Activated CD4-positive, CD25-positive, alpha-beta regulatory T cell treated with anti-CD3 and anti-CD28 coated beads, Interleukin-2, amount 50 U/mL, for 16 hours (primary cell): ENCODE measurements at places on chromosomes 1 and 21.

DNA sequence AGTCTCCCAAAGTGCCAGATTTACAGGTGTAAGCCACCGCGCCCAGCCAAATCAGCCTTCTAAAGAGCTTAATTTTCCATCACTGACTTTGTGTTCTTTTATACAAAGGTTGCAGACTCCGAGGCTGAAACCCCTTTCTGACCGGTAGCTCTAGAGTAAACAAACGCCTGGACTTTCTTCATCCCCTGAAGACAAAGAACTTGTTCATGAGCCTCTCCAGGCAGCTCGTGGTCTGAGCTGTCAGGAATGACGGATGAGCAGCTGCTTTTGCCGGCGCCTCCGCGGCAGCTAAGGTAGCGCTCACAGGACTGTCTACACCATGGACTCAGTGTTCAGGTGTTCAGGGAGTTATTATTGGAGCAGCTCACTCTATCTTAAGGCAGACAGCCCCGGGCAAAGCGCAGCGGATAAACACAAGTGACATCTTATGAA lies 128.5 kb upstream of the ERRFI1 start:
- no peak for DNase-seq

DNA sequence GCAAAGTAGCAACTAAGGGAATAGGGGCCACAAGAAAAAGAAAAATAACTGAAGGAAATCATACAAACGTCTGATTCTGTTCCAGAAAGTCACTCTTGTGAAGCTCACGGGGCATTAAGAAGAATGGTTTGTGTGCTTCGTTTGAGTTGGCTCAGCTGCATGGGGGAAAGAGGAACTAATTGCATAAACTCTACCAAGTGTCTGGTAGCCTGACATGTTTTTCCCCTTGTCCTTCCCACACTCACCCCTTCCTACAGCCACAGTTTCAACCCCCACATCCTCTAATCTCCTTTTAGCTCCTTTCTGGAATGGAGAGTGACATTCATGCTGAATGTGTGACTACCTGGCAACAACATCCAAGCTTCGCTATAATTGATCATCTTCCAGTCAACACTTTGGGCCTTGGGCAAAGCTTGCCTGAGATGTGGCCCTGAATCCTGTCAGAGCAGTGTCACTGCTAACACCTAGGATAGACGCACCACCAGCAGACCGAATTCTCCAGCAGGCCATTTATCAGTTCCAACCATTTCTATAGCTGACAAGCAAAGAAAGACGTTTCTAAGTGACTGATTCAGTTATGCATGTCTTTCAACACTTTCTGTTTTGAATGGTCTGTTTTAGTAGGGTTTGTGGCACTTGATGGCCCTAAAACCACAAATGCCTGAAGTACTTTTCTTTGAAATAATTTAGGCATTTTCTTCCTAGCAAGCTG lies 439.6 kb downstream of the TTLL7 start:
- no peak for DNase-seq

DNA sequence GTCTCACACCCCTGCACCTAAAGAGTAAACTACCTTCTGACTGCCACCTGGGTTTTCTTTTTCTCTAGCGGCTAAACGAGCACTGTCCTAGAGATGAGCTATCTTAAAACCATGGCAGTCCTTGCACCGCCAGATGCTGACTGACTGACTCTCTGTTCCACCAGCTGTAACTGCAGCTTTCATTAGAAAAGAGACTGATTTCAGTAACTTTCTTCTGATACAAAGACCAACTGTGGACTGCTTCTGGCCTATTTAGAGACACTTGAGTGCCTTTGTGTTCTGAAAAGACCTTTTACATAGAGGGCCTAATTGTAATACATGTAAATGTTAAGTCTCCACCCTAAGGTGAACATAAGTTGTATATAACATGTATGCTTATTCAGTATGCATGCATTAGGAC lies 152.5 kb downstream of the DISC1 start:
- no peak for DNase-seq

DNA sequence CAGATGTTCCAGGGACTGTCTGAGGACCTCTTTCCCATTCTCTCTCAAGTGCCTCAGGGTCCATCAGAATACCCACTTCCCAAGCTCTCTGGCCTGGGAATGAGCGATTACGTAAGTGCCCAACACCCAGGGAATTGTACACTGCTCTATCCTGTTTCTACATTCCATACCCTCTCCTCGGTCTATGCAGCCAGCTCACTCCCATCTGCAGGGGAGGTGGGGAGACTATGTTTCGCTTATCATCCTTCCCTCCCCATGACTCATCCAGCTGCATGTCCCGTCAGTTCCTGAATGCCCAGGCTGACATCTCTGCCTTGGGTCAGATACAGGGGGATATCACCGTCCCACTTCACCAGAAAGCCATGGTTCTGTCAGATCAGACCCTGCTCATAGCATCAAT lies 34.5 kb upstream of the CD1D start:
- no peak for DNase-seq

- no peak for DNase-seq
These were observed 8.1 kb upstream of the ACOT7 start for GRCh38 chr1:6401673-6402072.

DNA sequence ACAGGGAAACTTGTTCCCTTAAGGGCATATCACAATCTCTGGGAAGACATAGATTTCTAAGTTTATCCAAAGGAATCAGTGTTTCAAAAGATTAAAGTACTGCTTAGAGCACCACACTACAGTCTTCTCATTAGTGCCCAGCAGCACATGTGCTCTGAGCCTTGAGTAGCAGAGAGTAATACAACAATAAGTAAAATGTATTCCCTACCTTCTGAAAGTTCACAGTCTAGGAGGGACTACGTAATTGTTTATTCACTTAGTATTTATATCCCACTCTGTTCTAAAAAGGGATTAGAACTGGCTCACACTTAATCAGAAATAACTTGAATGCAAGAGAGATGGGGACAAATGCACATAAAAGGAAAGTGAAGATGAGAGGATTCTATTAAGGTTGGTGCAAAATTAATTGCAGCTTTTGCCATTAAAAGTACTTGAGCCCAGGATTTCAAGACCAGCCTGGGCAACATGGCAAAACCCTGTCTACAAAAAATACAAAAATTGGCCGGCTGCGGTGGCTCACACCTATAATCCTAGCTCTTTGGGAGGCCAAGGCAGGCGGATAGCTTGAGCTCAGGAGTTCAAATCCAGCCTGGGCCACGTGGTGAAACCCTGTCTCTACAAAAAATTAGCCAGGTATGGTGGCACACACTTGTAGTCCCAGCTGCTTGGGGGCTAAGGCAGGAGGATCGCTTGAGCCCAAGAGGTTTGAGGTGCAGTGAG lies 9.0 kb downstream of the SYNC start:
- no peak for DNase-seq

GRCh38 chr1:101278845-101279244 lies 42.0 kb downstream of the S1PR1 start:
- no peak for DNase-seq

- no peak for DNase-seq
These were observed 2.6 kb downstream of the RERE start for GRCh38 chr1:8814865-8815264.

DNA sequence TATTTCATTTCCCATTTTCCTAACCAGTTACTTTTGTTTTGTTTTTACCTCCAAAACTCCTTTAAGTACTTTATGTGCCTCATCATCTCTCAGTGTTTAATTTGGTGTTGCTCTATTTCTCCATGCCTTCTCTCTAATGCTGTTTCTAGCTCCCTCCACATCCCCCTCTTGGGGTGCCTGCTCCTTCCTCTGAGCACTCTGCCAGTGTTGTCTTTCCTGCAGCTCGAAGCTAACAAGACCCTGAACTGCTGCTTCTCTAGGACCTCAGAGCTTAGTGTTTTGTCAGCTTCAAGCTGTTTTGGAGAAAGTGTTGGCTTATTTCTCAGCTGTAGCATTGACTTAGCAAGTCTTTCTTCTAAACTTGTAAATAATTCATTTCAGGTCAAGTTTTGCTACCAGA lies 290.6 kb downstream of the DPYD start:
- DNase-seq, result no peak

DNA sequence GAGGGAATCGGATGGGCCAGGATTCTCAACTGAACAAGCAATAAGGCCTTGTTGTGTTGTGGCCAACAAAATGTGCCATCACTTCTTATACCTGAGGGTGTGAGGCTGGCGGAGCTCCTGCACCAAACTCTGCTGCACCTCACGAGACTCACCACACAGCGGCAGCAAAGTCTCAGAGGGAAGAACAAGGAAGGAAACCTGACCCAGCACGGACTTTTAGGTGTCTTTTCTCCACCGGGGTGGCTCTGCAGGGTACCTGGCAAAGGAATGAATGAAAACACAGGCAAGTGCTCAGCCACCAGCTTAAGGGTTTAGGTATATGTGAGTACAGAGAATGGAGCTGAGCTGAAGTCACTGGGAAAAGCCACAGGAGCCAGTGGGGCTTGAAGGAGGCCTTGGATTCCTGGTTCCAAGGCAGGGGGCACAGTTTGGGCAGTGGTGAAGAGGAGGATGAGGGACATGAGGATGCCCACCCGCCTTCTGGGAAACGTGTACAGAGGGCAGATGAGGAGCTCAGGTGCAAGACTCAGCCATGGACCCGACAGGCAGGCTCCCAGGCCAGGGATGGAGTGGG lies 31.1 kb upstream of the HSD3B1 start:
- DNase-seq, result no peak

- no peak for DNase-seq
These were observed 663.0 kb downstream of the NPHP4 start for GRCh38 chr1:5329068-5329739.

- DNase-seq, result no peak
These were observed 9.4 kb upstream of the MT1HL1 start for GRCh38 chr1:237013608-237014007.

- no peak for DNase-seq
These were observed 49.0 kb downstream of the SCCPDH start for GRCh38 chr1:246773213-246773641.

- DNase-seq, result no peak
These were observed 25.5 kb downstream of the SYT2 start for GRCh38 chr1:202684716-202685115.

DNA sequence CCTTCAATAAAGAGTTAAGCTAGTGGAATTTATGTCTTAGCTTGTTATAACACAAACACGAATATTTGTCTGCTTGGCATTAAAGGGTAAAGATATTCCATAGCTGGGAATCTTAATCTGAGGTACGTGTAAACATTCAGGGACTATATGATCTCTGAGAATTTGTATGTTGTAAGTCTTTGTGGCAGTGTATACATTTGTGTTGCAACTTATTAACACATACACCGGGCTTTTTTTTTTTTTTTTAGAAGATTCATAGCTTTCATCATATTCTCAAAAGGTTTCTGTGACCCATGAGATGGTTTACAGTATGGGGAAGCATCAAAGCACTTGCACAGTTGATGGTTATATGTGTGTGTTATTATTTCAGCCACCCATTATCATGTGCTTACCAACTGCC lies 3.0 kb downstream of the GGPS1 start:
- DNase-seq, result no peak

DNA sequence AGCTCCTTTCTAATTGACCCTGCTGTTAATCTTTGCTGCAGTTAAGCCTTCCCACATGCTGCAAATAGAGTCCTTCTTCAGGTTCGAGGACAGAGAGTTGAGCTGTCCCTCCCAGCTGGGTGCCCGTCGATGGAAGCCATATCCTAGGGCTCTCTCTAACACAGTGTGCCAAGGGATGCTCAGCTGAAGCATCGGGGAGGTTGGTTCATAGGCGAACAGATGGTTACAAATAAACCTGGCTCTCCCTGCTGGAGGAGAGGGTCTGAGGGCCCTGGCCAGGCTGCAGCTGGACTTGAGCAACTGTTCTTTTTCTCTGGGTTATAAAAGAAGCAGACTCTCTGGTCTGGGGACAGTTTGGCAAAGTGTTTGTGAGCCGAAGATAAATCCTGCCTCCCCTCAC lies 120.3 kb upstream of the C8B start:
- DNase-seq, result no peak

- no peak for DNase-seq
These were observed 240.5 kb downstream of the LTN1 start for GRCh38 chr21:28752131-28752530.

DNA sequence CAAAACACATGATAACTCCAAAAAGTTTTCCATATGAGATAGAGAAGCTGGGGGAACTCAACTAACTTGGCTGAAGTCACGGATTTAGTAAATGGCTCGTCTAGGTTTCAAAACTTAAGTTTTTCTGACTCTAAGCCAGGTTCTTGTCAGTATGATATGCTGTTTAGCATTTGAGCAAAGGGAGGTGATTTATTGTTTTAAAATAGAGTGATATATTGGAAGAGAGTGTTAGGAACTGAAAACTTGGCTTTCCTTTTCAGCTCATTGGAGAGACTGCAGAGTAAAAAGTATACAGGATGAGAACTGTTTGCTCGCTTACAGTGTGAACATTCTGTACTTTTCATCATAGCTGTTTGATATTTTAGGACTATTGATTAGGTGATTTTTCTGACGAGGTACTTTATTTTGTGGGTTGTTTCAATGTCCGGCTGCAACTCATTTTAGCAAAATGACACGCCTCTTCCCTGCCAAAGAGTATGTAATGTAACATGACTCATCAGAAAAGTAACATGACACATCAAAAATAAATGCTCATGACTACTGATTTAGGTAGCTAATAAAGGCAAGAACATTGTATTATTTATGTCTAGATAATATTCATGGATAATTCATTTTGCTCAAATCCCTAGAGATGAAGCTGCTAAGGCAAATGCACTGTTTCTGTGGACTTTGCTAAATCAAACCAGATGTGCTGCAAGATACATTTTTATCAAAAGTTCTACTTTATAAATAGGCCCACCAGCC lies 355.1 kb downstream of the GPATCH2 start:
- no peak for DNase-seq
